ENCODE measurements at places on chromosomes 11 and 22.

GRCh38 chr22:44576311-44577260 lies 78.6 kb upstream of the RTL6 start:
- no peak for ATAC-seq

- no peak for ATAC-seq
These were observed 300.3 kb downstream of the ST3GAL4 start for GRCh38 chr11:126655807-126656128.

DNA sequence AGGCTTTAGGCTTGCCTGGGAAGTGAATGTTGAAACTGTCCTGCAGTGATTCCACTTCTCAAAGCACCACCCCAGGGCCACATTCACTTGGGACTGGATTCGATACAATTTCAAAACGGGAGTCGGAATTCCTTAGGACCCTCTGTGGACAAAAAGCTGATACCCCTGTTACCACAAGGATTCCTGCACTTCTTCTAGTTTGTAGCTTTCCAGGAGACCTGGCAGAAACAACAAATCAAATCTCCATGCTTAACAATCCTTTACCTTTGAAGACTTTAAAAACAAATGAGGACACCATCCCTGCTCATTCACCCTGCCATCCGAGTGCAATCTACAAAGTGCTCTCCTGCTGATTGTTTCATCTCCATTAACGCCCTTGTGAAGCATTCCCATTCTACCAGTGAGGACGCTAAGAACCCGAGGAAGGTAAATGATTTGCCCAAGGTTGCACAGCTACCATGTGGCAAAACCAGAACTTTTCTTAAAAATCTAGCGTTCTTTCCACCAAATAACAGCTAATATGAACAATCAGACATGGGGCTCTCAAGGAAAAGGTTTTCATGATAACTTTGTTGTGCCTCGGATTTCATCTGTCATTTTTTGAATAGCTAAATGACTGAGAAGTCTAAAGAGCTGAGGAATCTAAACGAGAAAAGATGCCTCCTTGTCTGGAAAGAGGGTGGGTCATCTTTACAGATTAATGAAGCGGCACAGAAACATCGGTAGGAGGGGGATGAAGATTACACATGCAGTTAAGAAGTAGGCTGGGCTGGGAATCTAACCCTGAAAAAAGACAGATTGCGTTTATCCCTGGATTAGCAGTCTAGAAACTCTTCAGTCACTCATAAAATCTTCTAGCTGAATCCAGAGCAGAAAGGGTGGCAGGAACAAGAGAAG lies 720 bp upstream of the MPZL2 start:
- ATAC-seq = no peak

DNA sequence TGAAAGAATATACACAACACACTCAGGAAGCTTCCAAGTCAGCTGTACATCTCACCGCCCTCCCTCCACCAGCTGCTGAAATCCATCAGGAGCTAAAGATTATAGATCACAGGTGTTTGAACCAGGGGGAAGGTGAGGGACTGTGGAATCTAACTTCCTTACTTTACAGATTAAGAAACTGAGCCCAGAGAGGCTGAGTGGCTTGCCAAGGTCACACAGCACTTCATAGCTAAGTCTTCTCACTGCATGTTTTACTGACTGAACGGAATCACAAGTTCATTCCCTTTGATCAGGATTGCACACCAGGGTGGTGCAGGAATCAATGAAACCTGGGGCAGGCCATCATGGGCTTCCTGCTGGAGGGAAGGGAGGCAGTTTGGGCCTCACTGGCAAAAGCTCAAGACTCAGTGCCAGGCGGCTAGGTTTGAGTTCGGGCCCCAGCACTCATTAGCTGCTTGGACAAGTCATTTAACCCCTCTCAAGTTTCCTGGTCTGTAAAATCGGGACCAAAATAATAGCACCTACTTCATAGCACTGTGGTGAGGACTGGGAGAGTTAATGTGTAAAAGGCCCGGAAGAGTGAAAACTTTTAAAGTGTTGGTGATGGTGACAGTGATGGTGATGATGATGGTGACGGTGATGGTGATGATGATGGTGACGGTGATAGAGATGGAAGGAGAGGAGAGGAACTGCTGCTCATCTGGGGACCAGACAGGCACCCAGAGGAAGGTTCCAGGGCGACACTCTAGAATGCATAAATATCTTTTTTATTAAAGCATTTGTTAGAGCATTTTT lies 8.2 kb downstream of the CD5 start:
- ATAC-seq = no peak

DNA sequence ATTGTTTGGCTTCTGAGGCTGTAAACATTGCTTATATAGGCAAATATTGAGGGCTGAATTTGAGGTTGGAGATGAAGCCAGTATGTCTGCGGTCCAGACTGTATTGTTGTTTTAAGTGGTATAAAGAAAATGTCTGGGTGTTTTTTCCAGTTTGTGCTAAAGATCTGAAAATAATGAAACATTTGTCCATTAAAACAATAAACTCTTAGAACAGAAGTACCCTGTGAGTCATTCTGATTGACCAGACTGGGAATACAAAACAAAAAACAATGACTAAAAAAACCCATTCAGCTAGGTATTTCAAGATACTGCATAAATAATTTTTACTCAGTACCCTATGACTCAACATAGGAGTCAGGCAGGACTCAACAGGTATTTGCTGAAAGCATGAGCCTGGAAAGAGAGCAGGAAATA lies 20.4 kb downstream of the ALKBH8 start:
- no peak for ATAC-seq

DNA sequence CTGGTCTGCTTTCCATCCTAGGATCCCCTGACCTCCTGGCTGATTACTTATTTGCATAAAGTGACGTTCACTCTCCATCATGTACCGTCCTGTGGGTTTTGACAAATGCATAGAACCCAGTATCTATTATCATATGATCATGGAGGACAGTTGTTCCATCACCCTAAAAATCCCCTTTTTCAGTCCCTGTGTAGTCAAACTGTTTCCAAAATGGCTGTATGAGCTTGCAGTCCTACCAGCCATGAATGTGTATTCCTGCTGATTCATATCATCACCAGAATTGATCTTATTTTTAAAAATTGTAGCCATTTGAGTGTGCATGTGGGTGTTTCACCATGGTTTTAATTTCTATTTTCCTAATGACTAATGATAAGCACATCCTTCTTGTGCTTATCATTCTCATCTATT lies 108.8 kb downstream of the MPPED1 start:
- peak; percentile 74 for ATAC-seq

DNA sequence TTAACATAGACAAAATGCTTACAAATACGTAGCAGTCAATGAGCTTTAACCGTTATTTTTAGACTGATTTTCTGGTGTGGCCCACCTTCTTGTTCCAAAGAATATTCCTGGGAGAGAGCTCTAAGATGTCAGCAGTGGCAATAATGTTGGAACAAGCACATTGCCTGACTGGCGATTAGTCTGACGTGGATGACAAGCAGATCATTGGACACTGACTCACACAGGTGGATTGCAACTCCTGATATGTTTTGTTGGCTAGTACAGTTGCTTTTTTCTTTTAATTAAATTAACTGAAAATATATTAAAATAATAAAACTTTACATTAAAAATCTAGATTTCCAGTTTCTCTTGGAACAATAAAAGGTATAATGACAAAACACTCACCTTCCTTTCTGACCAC lies 78.0 kb downstream of the TENM4 start:
- ATAC-seq = no peak

DNA sequence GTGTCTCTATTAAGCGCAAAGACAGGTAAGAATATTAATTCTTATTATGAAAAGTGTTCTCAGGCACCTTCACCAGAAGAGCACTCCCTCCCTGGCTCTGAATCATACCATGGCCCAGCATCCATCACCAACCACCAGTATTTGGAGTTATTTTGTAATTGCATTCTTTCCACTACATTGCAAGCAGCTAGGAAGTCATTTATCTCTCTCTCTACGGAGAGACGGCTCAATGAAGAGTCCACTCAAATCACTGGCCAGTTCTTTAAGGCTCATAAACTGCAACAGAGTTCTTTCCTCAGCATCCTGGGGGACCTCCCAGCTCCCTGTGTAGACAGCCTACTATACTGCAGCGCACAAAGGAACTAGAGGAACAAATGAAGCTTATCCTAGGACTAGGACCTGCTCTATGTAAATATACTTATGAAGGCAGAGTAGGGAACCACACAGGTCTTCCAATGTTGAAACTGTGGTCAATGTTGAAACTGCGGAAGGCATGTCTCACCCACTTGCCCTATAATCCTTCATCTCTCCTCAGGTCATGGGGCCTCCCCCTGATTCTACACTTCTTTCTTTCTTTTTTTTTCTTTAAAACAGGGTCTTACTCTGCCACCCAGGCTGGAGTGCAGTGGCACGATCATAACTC lies 63.4 kb downstream of the AAMDC start:
- no peak for ATAC-seq

- ATAC-seq = peak; percentile 70
These were observed 1225.5 kb downstream of the TBC1D22A start for GRCh38 chr22:47987885-47988515.

GRCh38 chr11:100741866-100742625 lies 55.0 kb downstream of the ARHGAP42 start:
- ATAC-seq = peak; percentile 67
